SJSA1 (cell line): ENCODE measurements at places on chromosomes 12 and 14. TPM values are rescaled to one million over a fixed set of nuclear protein-coding genes. Genes with fewer than 3 reads are reported as not detected.
A peak's percentile ranks its signal among the peaks of the same experiment; 100 is the strongest.

- no peak for DNase-seq
These were observed 41.5 kb downstream of the PDE3A start for GRCh38 chr12:20409607-20410377.

HOXC4 gene
- total RNA-seq = 1.4 and 2.2 TPM in 2 replicates

KRT5 gene
- not detected in 2 replicates for total RNA-seq

- DNase-seq = peak; percentile 70
These were observed 64.7 kb downstream of the ZNF641 start for GRCh38 chr12:48285751-48286650.

GRCh38 chr12:50055831-50056638 is 1.4 kb upstream of the ASIC1 start:
- no peak for DNase-seq

CLEC14A gene
- total RNA-seq = not detected in 2 replicates

COL2A1 gene
- not detected in 2 replicates for total RNA-seq

DNA sequence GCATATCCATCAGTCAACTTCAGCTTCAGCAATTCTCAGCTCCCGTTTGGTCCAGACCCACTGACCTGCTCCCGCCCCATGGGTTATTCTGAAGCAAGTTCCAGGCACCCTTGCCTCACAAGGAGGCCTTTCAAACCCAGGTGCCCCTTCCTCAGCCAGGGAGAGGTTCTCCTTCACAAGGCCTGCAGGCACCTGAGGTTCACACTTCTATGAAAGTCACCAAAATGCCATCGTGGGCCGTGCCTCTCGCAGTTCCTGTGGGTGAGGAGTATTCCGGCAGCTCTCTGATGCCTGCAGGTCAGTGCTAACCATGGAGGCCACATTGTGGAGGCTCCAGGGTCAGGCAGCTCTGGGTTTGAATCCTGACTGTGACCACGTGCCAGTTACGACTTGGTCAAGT is 40.2 kb upstream of the BCL7A start:
- no peak for DNase-seq

- DNase-seq = no peak
These were observed 354.2 kb downstream of the TMEM121 start for GRCh38 chr14:105880616-105881015.

GRCh38 chr14:100666403-100666802 is 60.3 kb upstream of the DLK1 start:
- DNase-seq = no peak

GRCh38 chr14:67002994-67003753 is 186.1 kb upstream of the GARIN2 start:
- no peak for DNase-seq

HCAR1 gene
- total RNA-seq = not detected in 2 replicates

DNA sequence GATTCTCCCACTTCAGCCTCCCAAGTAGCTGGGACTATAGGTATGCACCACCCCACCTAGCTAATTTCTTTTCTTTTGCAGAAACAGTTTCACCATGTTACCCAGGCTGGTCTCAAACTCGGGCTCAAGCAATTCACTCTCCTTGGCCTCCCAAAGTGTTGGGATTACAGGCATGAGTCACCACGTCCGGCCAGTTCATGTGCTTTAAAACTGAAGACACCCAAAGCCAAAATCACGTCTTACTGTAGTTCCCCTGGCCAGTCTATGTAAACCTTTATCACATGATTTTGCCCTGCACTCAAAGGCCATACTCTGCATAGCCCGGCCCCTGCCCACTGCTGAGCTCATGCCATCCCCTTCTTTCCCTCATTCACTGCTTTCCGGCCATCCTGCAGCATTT is 4.5 kb downstream of the ALKBH2 start:
- DNase-seq = no peak

HPD gene
- total RNA-seq = 0.11 TPM in 1 of 2 replicates, not detected in the other

- DNase-seq = no peak
These were observed 243.5 kb downstream of the FBXL14 start for GRCh38 chr12:1350934-1351240.

DNA sequence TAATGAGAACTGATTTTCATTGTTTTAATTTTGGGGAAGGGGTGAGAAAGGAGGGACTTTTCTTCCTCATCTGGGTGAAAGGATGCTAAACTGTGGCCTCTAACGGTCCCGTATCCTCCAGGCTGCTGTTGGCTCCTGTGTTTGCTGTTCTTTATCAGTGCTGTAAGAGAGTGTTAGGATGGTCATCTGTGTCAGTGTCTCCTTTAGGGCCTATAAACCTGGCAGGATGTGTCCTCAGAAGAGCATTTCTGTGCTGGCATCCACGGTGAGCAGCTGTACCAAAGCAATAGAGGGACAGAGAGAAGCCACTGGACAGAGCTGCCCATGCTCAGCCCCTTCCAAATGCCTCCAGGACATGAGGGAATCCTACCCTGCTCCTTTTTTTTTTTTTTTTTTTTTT is 253.1 kb downstream of the ZFP36L1 start:
- DNase-seq = no peak

GRCh38 chr12:14892726-14893505 is 7.3 kb upstream of the MGP start:
- DNase-seq = no peak

GRCh38 chr12:48890657-48891418 is 25.2 kb upstream of the RND1 start:
- peak; percentile 72 for DNase-seq

- no peak for DNase-seq
These were observed 114.4 kb upstream of the EGLN3 start for GRCh38 chr14:34065236-34065635.

FAIM2 gene
- not detected in 2 replicates for total RNA-seq

DNA sequence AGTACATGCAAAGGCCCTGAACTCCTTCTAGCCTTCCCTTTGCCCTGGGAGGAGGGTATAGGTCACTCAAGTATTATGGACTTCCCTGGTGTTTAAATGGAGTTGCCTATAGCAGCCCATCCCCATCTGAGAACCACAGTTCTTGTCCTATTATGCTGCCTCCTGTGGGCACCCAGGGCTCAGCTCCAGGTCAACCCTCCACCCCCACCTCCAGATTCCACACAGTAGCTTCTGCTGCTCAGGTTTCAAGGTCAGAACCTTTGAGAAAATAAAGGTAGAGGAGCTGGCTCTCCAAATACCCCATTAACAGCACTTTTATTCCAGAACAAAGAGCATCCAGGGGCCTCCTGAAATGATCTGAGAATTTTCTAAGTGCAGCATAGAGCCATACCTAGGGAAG is 57.4 kb downstream of the ACTN1 start:
- no peak for DNase-seq

GRCh38 chr12:50326590-50327284 is 43.4 kb upstream of the LIMA1 start:
- DNase-seq = peak; percentile 53

TSPAN19 gene
- not detected in 2 replicates for total RNA-seq

DNA sequence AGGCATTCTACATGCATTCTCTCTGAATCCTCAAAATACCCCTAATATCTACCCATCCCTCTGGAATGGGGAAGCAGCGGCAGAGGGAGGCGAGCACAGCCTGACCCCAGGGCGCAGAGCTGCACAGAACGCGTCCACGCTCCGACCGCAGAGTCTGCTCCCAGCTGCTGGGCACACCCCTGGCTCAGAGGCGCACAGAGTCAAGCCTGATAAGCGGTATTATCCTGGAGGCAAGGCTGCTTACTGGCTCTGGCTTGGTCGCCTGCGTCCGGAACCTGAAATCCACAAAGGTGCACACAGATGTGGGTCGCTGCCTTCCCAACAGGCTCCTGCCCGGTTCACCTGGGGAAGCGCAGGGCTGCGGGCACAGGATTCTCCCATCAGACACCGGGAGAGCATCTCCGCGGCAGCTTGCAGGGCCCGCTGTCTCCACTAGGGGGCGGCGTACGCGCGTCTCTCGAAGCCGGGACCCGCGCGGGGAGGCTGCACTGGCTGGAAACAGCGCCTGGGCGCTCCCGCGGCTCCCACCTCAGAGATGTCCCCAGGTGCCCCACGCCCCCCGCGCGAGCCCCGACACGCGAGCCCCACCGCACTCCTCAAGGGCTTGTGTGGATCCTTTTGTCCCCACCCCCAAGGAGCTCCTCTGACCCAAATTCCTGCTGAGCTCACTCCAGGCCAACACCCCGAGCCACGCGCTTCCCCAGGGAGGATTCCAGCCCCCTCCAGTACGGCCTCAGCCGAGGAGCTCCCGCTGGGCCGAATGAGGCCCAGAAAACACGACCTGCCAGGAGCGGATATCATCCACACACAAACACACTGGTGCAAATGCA is 120.1 kb upstream of the FZD10 start:
- DNase-seq = no peak

HOXC11 gene
- total RNA-seq = 4.3 and 4.6 TPM in 2 replicates

DNA sequence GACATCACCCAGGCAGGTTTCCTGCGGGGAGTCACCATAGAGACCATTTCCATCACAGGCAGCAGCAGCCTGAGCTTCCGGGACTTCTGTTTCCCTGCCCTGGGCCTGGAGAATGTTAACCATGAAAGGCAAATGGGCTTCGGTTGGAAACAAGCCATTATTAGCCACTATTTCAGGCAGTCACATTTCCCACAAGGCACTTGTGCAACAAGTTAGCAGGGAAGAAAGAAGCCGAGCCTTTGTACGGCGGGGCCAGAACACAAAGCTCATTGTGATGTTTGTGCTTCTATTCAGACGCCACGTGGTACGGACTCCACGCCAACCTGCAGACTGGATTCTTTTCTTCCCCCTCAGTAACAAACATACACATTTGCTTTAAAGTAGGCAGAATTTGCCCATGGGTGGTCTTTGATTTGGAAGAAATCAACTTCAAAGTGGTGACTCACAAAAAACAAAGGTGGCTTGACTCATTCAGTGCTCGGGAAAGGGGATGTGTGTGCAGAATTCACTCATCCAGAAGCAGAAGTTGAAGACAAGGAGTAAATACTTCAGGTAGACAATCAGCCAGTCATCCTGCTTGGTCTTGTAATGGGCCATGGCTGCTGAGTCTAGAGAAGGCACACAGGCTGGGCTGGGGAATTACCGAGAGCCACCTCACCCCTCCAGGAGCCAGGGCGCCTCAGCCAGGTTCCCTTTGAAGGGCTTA is 154.2 kb upstream of the PRMT8 start:
- DNase-seq = peak; percentile 85

DNA sequence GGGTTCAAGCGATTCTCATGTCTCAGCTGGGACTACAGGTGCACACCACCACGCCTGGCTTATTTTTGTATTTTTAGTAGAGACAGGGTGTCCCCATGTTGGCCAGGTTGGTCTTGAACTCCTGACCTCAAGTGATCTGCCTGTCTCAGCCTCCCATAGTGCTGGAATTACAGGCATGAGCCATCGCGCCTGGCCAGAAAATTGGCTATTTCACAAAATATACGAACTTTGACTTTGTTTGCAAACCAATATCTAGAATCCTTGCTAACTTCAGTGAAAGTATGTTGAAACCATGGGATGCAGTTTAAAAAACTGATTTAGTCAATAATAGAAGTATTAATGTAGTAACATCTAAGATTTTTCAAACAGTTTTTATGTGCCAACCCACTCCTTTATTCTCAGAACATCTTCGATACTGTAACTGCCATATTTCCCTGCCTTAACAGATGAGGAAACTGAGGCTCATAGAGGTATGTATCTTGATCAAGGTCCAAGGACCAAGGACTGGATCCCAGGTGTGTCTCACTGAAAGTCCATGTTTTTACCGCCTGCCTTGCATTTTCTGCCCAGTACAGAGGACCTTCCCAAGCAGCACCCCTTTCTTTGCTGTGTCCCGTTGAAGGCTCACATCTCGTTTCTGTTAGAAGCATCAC is 54.5 kb downstream of the SMOC1 start:
- no peak for DNase-seq

DNA sequence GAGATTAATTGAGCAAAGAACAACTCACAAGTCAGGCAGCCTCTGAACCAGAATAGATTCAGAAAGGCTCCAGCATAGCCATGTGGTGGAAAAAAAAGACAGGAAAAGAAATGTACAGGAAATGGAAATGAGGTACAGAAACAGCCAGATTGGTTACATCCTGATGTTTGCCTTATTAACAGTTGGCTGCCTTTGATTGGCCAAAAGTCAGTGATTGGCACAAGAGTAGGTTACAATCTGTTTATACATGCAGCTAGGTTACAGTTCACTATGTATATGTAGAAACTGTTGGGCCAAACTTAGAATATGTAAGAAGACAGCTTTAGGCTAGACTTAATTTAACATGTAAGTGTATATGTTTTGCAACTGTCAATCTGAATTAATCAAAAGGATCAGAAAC is 118.9 kb downstream of the UNC79 start:
- no peak for DNase-seq

GRCh38 chr12:57087691-57088353 is 1.1 kb upstream of the NAB2 start:
- DNase-seq = peak; percentile 94

- no peak for DNase-seq
These were observed 236.1 kb upstream of the DIO2 start for GRCh38 chr14:80447392-80447791.

DNA sequence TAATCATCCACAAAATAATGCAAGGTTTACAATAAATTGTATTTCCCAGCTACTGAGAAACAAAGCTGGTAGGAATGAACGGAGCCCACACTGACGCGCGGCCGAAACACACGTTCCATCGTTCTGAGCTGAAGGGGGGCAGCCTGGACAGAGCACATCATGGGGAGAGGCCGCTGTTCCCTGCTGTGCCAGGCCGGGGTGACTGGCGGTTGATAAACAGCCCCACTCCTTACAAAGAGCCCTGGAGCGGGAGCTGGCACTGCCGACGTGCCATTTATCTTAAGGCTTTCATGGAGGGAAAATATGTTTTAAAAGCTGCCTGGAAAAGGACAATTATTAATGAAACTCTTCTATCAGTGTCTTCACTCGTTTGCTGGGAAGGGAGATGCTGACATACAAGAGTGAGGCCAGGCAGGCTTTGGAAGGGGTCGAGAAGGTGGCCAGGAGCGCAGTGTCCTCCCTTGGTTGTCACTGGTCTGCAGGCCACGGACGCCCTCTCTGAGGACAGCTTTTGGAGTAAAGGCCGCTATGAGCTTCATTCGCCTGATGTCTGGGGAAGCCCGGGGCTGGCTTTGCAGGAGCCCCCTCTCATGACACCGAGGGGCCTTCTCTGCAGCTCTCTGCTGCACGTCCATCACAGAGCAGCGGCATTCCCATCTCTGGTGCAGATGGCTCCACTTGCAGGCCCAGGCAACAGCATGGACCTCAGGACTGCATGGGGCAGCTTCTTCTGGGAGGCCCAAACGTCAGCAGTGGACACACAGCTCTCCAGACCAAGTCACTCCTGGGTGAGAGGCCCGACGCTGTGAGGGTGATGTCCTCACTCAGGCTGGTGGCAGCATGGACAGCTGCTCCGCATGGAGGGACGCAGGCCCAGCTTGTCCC is 355.3 kb upstream of the SFSWAP start:
- no peak for DNase-seq

GRCh38 chr14:96077983-96078624 is 38.9 kb downstream of the C14orf132 start:
- DNase-seq = no peak

PPM1A gene
- total RNA-seq = 7.8 and 13.7 TPM in 2 replicates
